Activated T-helper 2 cell treated with anti-CD3 and anti-CD28 coated beads, Interferon-gamma antibody, Interleukin-2, Interleukin-4, amounts not matched to agents 10 μg/mL and 5 μg/mL and 100 μg/mL, durations not matched to agents 14 hours and 24 hours and 36 hours (primary cell): ENCODE measurements at places on chromosomes 2 and 18. TPM values are rescaled to one million over a fixed set of nuclear protein-coding genes. Genes with fewer than 3 reads are reported as not detected.

Gene CCL20
- total RNA-seq, result 1.4 and 2.0 TPM in 2 replicates

Gene PNKD
- total RNA-seq, result 19.9 and 20.8 TPM in 2 replicates

Gene MRPL44
- 33.6 and 34.3 TPM in 2 replicates for total RNA-seq

Gene CFC1
- not detected in 2 replicates for total RNA-seq

Gene FKBP1B
- total RNA-seq, result 1.1 and 2.1 TPM in 2 replicates
